ENCODE measurements at places on chromosomes 16 and 17.

DNA sequence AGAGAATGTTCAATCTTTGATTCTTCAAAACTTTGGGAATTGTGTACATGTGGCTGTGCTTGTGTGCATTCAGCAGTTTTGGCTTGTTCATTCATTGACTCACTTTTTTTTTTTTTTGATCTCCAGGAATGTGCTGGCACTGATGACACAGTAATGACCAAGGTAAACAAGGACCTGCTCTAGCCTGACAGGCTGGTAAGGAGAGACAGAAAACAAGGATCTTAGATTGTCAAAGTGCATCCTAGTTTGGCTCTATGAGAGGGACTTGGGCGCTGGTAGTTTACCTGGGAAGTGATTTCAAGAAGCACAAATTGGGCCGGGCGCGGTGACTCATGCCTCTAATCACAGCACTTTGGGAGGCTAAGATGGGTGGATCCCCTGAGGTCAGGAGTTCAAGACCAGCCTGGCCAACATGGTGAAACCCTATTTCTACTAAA lies 233.1 kb upstream of the WSCD1 start:
- DNase-seq = no peak

GRCh38 chr17:8696426-8696825 lies 48.2 kb downstream of the CCDC42 start:
- no peak for DNase-seq

DNA sequence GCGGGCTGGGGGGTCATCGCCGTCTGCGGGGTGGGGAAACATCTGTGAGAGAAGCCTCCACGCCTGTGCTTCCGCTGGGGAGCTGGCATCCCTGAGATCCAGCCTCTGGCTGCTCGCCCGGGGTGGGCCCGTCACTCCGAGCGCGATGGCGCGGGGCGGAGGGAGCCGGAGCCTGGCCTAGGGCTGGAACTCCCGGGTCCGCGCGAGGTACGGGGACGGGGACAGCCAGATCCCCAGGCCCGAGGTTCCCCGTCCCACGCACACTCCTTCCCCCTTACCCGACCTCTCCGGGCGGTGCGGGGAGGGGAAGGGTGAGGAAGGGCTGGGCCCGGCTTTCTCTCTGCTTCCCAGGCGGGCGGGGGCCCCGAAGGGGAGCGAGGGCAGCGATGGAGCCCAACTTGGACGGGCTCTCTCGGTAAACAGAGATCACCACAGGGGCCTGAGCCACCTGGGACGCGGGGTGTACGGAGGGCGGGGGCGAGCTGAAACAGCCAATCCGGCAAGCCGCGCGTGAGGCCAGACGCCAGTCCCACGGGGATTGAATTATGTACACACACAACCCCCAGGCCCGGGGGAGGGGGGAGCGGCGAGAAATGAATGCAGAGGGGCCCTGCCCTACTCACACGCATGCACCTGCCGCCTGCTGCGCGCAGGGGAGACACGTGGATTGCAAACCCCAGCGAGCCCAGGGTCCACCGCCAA lies at the start of gene SLC16A11:
Gene SLC16A11 (minus strand): TSS at position 596 of the 702 bp plus-strand sequence. CDS start 579 bp downstream, at position 17.
- DNase-seq = no peak

DNA sequence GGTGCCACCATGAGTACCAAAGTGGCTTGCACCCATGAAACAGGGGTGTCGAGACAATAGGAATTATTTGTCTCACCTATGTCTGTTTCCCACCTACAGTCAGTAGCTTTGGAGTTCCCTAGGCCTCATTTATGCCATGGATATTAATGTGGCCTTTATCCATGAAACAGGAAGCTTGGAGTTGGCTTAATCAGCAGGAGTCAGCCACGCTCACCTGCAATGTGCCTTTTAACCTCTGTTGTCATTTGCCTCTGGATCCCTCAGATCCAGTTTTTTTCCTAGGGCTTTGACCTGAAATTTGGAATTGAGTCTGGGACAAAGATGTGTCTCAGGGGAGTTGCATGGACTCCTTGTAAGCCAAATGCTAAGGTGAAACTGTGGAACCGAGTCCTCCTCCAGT lies 44.4 kb downstream of the TAOK1 start:
- DNase-seq = no peak

- no peak for DNase-seq
Measured at GRCh38 chr17:37691807-37692206, 48.6 kb upstream of the DDX52 start.

GRCh38 chr17:5892921-5893675 lies 177.1 kb upstream of the WSCD1 start:
- DNase-seq = no peak

DNA sequence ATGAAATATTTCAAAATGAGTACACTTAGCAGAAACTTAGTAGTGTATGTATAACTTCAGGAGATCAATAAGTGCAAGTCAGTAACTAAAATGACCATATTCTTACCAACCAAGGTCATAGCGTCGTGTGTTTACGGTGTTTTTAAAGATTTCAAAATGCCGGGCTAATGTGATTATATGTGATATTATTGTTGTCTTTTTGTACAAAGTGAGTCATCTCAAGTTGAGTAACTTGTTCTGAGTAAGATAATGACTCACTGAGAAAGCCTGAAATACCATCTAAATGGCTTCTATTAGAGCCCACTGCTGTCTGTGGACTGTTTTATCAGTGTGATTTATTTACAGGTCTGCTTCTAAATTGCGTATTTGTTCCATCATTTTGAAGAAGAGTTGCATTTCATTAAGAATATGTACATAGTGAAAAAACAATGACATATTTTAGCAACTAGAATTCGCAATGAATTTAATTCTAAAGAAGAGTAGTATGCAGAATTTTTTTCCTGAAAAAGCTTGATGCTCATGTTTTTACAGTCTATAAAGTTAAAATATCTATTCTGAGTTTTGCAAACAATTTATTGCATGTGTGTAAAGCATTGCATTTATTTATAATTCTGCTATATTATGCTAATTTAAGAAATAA lies 12.7 kb downstream of the KRT12 start:
- no peak for DNase-seq
